ENCODE measurements at places on chromosomes 1 and 21.

GRCh38 chr1:40357625-40358024 is 15.9 kb upstream of the SMAP2 start:
- no peaks in the 10 kb centered on the region for H3K4me1 ChIP-seq
- H3K27me3 ChIP-seq = peaks cover 9% of the 10 kb centered on the region
- H3K36me3 ChIP-seq = no peaks in the 10 kb centered on the region
- no peak for DNase-seq

DNA sequence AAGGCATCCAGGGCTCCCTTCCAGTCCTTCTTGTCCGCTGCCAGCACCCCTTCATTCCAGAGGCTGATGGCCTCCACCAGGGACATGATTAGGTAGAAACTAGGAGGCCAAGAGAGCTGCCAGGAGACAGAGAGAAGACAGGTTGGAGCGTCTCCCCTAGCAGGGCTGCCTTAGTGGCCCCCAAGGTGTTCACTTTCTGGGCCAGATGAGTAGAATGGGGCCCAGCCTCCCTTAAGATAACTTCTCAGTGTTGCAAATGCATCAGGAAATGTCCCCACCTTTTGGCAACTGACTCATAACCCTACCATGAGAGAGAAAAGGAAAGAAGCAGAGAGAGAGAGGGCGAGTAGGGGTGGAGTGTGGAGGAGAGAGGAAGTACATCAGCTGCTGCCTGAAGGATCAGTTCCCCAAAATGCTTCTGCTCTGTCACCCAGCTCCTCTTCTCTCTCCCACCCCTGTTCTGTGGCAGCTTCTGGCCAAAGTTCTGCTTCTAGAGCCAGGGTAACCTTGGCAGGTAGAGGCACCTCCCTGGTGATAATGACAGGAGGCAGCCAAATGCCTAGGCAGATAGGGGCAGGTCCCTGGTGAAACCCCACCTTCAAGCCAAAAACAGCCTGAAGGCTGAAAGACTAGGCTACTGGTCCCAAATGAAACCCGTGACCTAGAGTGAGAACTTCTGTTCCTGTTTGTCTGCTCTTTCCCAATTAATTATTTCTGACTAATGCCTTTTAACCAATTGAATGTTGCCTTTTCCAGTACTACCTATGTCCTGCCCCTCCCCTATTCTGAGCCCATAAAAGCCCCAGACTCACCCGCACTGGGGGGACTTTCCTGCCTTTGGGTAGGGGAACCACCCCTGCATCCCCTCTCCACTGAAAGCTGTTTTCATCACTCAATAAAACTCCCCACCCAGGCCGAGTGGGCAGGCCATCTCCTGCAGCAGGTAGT is at the start of gene NCF2:
Gene NCF2 (minus strand): TSS at position 216 of the 948 bp plus-strand sequence. CDS start 130 bp downstream, at position 86.
- DNase-seq = no peak
- no peaks in the 10 kb centered on the region for H3K36me3 ChIP-seq
- no peak within 1 kb of the TSS for H3K4me3 ChIP-seq
- no peak within 1 kb of the TSS for H3K27ac ChIP-seq
- no peaks in the 10 kb centered on the region for H3K4me1 ChIP-seq

GRCh38 chr1:203695116-203695515 is 68.5 kb downstream of the ATP2B4 start:
- no peak for DNase-seq
- H3K27me3 ChIP-seq = no peaks in the 10 kb centered on the region
- H3K4me3 ChIP-seq = no peak overlapping the region
- H3K36me3 ChIP-seq = peaks cover 89% of the 10 kb centered on the region
- peak overlapping the region; percentile 31 for H3K27ac ChIP-seq

DNA sequence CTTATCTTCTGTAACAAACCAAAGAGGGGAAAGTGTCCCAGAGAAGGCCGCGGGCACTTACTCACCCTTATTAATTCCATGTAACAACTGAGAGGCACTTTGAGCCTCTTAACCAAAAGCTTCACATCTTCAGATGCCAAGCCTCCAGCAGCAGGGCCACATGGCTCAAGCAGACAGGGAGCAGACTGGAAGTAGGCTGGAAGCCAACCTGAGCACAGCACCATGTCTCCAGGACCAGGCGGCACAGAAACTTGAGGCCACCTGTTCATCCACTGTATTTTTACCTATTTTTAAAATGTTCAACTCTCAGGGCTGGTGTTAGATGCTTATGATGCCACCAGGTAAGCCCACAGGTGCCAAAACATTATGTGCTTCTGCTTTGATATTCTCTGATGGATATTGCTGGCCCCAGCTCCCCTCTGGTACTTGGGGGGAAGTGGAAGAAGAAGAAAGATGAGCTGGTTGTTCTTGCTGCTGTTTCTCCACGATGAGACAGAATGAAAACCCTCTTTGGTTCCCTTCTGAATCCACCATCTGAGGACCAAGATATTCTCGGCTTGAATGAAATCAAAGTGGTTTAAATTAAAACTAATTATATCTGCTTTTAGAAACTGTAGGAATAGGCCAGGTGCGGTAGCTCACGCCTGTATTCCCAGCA is 30.6 kb upstream of the SDE2 start:
- H3K4me1 ChIP-seq = no peaks in the 10 kb centered on the region
- H3K27me3 ChIP-seq = no peaks in the 10 kb centered on the region
- H3K4me3 ChIP-seq = no peak overlapping the region

- DNase-seq = no peak
- no peak overlapping the region for H3K4me3 ChIP-seq
- H3K27me3 ChIP-seq = no peaks in the 10 kb centered on the region
- H3K36me3 ChIP-seq = no peaks in the 10 kb centered on the region
- H3K4me1 ChIP-seq = no peaks in the 10 kb centered on the region
Observed at GRCh38 chr1:9860887-9861286, 37.1 kb upstream of the CLSTN1 start.

- H3K27ac ChIP-seq = no peak overlapping the region
- no peaks in the 10 kb centered on the region for H3K27me3 ChIP-seq
- no peak overlapping the region for H3K4me3 ChIP-seq
- H3K4me1 ChIP-seq = no peaks in the 10 kb centered on the region
- no peak for DNase-seq
- H3K36me3 ChIP-seq = no peaks in the 10 kb centered on the region
Observed at GRCh38 chr1:218926631-218927030, 247.0 kb upstream of the LYPLAL1 start.

DNA sequence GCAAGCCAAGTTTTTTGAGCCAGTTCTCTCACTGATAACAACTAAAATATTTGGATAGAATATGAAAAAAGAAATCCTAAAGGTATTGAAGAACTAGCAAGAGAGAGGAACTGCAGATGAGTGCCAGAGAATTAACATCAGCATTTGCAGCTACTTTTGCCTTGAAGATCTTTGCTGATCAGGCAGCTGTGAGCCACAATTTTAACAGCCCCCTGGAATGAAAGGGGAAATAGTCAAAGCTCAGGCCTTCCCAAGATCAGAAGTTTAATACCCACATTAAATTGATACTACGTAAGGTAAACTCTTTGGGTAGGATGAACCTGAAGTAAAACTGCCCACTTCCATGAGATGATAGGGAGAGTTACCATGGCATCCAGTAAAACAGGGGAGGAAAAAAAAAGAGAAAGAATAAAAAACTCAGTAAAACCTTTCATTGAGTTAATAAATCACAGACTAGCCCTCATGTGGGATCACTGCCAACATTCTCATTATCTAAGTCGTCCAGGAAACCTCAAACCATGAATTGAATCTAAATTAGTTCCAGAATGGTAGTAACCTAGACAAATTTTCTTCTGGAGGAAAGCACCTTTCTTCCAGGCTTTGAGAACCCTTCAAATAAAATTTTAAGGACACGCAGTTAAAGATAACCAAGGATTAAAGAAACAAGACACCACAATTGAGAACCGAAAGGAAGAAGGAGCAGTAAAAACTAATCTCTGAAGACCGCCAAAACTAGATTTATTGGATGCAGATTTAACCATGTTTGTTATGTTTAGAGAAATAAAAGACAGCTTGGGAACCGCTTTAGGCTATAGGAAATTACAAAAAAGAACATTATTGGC is 28.3 kb downstream of the SCP2 start:
- no peaks in the 10 kb centered on the region for H3K36me3 ChIP-seq
- H3K27ac ChIP-seq = no peak overlapping the region
- no peak for DNase-seq
- H3K27me3 ChIP-seq = no peaks in the 10 kb centered on the region

GRCh38 chr1:61107638-61108037 is 25.3 kb downstream of the NFIA start:
- no peak overlapping the region for H3K4me3 ChIP-seq
- no peak for DNase-seq
- no peaks in the 10 kb centered on the region for H3K36me3 ChIP-seq
- H3K27me3 ChIP-seq = no peaks in the 10 kb centered on the region
- no peaks in the 10 kb centered on the region for H3K4me1 ChIP-seq
- H3K27ac ChIP-seq = no peak overlapping the region

- no peaks in the 10 kb centered on the region for H3K4me1 ChIP-seq
Observed at GRCh38 chr1:203098445-203098844, 12.6 kb upstream of the MYOG start.

DNA sequence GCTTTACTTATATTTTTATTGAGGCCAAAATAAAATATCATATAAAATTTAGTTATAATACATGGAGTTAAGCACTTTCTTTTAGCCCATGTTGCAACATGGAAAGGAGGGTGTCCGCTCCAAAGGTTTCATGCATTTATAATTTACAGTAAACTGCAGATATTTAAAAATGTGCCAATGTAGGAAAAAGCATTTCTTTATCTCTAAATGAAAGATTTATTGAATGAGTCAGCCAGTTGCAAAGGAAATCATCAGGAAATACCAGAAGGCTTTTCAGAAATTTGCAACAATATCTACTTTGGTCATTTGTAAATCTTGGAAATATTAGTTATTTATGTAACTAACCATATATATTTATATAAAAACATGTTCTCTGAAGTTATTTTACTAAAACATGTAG is 12.1 kb downstream of the ATP6V1G3 start:
- DNase-seq = no peak
- H3K4me1 ChIP-seq = peaks cover 9% of the 10 kb centered on the region
- no peaks in the 10 kb centered on the region for H3K36me3 ChIP-seq
- H3K27me3 ChIP-seq = no peaks in the 10 kb centered on the region

- H3K27ac ChIP-seq = no peak overlapping the region
- DNase-seq = no peak
- H3K4me3 ChIP-seq = no peak overlapping the region
- H3K36me3 ChIP-seq = no peaks in the 10 kb centered on the region
Observed at GRCh38 chr1:29690156-29690555, 453.8 kb downstream of the PTPRU start.

DNA sequence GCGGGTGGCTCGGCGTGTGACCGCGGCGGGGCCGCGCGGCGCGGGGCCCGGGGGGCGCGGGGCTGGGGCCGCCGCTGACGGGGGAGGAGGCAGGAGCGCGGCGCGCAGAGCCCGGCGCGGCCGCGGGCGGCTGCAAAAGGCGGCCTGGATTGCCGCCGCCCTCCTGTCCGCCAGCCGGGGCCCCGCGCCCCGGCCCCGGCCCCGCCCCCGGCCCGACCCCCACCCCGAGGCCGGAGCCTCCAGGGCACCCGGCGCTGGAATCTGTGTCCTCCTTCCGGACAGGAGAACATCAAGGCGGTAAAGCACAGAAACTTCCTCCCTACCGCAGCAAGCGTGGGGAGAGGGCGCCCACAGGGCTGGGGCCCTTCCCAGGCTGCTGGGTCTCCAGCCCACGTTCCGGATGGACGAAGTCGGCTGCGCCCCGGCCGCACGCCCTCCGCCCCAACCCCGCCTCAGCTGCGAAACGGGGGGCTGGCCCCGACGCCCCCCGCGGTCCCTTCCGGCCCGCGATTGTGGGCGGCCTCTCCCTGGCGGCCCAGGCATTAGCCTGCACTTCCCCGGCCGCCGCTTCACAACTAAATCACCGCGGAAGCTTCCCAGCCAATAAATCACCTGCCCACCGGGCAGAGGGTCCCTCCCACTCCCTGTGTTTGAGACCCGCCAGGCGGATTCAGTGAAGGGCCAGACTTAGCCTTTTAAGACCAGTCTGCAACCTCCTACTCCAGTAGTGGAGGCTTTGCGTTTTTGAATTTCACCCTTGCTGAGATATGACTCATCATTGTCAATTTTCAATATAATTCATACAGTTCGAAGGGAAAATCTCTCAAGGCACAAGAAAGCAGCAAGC is 106.0 kb downstream of the SLC45A1 start:
- H3K27ac ChIP-seq = no peak overlapping the region
- H3K27me3 ChIP-seq = peaks cover 4% of the 10 kb centered on the region
- H3K4me1 ChIP-seq = peaks cover 54% of the 10 kb centered on the region
- peak; percentile 46 for DNase-seq

- no peaks in the 10 kb centered on the region for H3K27me3 ChIP-seq
- H3K4me3 ChIP-seq = no peak overlapping the region
- H3K36me3 ChIP-seq = no peaks in the 10 kb centered on the region
- no peaks in the 10 kb centered on the region for H3K4me1 ChIP-seq
Observed at GRCh38 chr1:199301472-199302217, 662.8 kb downstream of the PTPRC start.

GRCh38 chr21:41684381-41685245 is 82.2 kb downstream of the RIPK4 start:
- no peaks in the 10 kb centered on the region for H3K4me1 ChIP-seq
- no peaks in the 10 kb centered on the region for H3K27me3 ChIP-seq
- H3K27ac ChIP-seq = no peak overlapping the region
- H3K36me3 ChIP-seq = no peaks in the 10 kb centered on the region
- no peak overlapping the region for H3K4me3 ChIP-seq
- no peak for DNase-seq

GRCh38 chr1:186183219-186183618 is 191.8 kb downstream of the TPR start:
- H3K36me3 ChIP-seq = no peaks in the 10 kb centered on the region
- no peak overlapping the region for H3K27ac ChIP-seq
- no peak for DNase-seq

DNA sequence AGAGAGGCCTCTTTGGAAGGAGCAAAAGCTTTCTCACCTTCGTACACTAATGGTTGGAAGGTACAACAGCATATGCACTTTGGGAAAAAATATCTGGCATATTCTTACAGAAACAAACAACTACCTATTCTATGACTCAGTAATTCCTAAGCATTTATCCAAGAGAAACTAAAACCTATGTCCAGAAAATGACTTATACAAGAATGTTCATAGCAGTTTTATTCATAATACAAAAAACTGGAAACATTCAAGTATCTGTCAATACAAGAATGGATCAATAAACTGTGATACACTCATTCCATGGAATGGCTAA is 8.2 kb downstream of the NBPF1 start:
- H3K36me3 ChIP-seq = peaks cover 38% of the 10 kb centered on the region
- H3K27ac ChIP-seq = no peak overlapping the region
- no peak for DNase-seq
- no peak overlapping the region for H3K4me3 ChIP-seq

GRCh38 chr1:6862906-6863305 is 77.7 kb downstream of the CAMTA1 start:
- H3K27ac ChIP-seq = no peak overlapping the region
- H3K27me3 ChIP-seq = no peaks in the 10 kb centered on the region
- peaks cover 3% of the 10 kb centered on the region for H3K36me3 ChIP-seq
- H3K4me1 ChIP-seq = no peaks in the 10 kb centered on the region
- DNase-seq = no peak
- H3K4me3 ChIP-seq = no peak overlapping the region

- H3K4me3 ChIP-seq = no peak overlapping the region
- no peaks in the 10 kb centered on the region for H3K27me3 ChIP-seq
- no peaks in the 10 kb centered on the region for H3K4me1 ChIP-seq
- no peak overlapping the region for H3K27ac ChIP-seq
Observed at GRCh38 chr1:238642231-238642630, 744.1 kb upstream of the CHRM3 start.

GRCh38 chr1:219991919-219992318 is 54.4 kb downstream of the EPRS1 start:
- H3K27ac ChIP-seq = no peak overlapping the region
- DNase-seq = no peak
- H3K27me3 ChIP-seq = no peaks in the 10 kb centered on the region
- H3K36me3 ChIP-seq = peaks cover 63% of the 10 kb centered on the region
- no peaks in the 10 kb centered on the region for H3K4me1 ChIP-seq

- DNase-seq = no peak
- no peaks in the 10 kb centered on the region for H3K27me3 ChIP-seq
- H3K27ac ChIP-seq = no peak overlapping the region
- H3K4me1 ChIP-seq = peaks cover 2% of the 10 kb centered on the region
Observed at GRCh38 chr1:58928514-58928913, 144.7 kb upstream of the JUN start.
